Uterus (tissue), 4 donors: ENCODE measurements at places on chromosomes 6 and 20. TPM values are rescaled to one million over a fixed set of nuclear protein-coding genes. Genes with fewer than 3 reads are reported as not detected.

The BACH2 gene
- 1.3 TPM for total RNA-seq

GRCh38 chr6:33343953-33344611, 26.5 kb upstream of the ZBTB22 start:
- DNase-seq = no peak
- no peaks in the 10 kb centered on the region for H3K36me3 ChIP-seq
- no peak overlapping the region for H3K4me3 ChIP-seq
- H3K27ac ChIP-seq = no peak overlapping the region
- no peaks in the 10 kb centered on the region for H3K4me1 ChIP-seq

DNA sequence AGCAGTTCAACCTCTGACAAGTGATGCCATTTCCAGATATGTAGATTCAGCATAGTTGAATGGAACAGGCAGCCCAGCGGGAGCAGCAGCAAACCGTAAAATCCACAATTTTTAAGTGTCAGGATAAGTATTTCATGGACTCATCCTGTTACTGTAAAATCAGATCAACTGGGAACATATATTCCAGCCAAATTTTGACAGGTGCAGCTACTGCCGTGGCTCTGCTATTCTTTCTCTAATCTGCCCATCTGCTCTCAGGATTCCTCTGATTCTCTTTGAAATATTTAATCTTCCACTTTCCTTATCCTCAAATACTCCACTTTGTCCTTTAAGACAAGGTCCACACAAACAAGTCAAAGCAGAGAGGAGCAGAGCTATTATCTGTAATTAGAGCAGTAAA, 245.4 kb upstream of the ASCC3 start:
- H3K4me1 ChIP-seq = no peaks in the 10 kb centered on the region
- no peaks in the 10 kb centered on the region for H3K27me3 ChIP-seq
- no peaks in the 10 kb centered on the region for H3K36me3 ChIP-seq

- H3K4me1 ChIP-seq = no peaks in the 10 kb centered on the region
- no peaks in the 10 kb centered on the region for H3K27me3 ChIP-seq
- no peak for DNase-seq
- no peaks in the 10 kb centered on the region for H3K36me3 ChIP-seq
- no peak overlapping the region for H3K4me3 ChIP-seq
Measured at GRCh38 chr20:24148372-24148771, 159.8 kb upstream of the GGTLC1 start.

DNA sequence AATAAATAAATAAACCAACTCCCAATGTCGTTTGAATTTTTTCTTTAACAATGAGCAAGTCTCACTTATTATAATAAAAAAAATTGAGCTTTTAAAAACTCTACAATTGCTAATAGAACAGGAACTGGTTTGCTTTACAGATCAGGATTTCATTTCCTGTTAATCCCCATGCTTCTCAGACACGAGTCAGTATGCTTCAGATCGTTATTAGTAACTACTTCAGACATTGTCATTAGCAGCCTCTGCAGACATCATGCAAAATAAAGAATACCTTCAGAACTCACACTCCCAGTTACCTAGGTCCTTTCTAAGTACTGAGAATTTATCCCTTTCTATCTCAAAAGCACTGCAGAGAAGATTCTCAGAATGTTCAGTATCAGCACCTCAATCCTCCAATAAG, 10.0 kb upstream of the FAM210B start:
- H3K36me3 ChIP-seq = no peaks in the 10 kb centered on the region
- no peak overlapping the region for H3K4me3 ChIP-seq
- no peaks in the 10 kb centered on the region for H3K27me3 ChIP-seq
- H3K27ac ChIP-seq = no peak overlapping the region
- no peaks in the 10 kb centered on the region for H3K4me1 ChIP-seq
